ENCODE measurements at places on chromosomes 6 and 20. TPM values are rescaled to one million over a fixed set of nuclear protein-coding genes. Genes with fewer than 3 reads are reported as not detected.

- no peaks in the 10 kb centered on the region for H3K27me3 ChIP-seq
- no peak overlapping the region for H3K27ac ChIP-seq
- no peak for DNase-seq
- H3K4me1 ChIP-seq, result peaks cover 19% of the 10 kb centered on the region
- H3K36me3 ChIP-seq, result no peaks in the 10 kb centered on the region
- no peak overlapping the region for H3K4me3 ChIP-seq
Measured at GRCh38 chr6:14275493-14275851, 157.9 kb downstream of the CD83 start.

- H3K27me3 ChIP-seq, result peaks cover 43% of the 10 kb centered on the region
- H3K4me1 ChIP-seq, result peaks cover 11% of the 10 kb centered on the region
- no peaks in the 10 kb centered on the region for H3K36me3 ChIP-seq
- DNase-seq, result no peak
- H3K4me3 ChIP-seq, result no peak overlapping the region
Measured at GRCh38 chr20:38725931-38726803, 1.9 kb downstream of the SLC32A1 start.

- no peaks in the 10 kb centered on the region for H3K4me1 ChIP-seq
- no peak overlapping the region for H3K27ac ChIP-seq
- H3K36me3 ChIP-seq, result no peaks in the 10 kb centered on the region
- H3K27me3 ChIP-seq, result no peaks in the 10 kb centered on the region
- DNase-seq, result no peak
Measured at GRCh38 chr20:39878809-39879208, 810.2 kb downstream of the MAFB start.

DNA sequence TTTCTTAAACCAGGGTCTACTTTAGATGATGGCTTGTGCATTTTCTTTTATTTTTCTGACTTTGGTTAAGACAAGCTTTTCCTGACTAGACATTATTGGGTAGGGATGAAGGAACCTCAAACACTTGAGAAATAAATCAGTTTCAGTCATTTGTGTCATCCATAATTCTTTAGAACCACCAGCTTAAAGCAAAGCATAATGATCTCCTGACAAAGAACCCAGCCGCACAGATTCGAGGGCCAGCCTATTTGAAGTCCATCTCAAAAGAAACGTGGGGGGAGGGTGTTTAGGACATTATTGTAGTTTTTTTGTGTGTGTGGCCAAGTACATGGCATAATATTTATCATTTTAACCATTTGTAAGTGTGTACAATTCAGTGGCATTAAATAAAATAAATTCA lies 6.3 kb upstream of the TCP11 start:
- no peaks in the 10 kb centered on the region for H3K36me3 ChIP-seq
- no peaks in the 10 kb centered on the region for H3K27me3 ChIP-seq
- peaks cover 6% of the 10 kb centered on the region for H3K4me1 ChIP-seq
- H3K4me3 ChIP-seq, result no peak overlapping the region
- no peak for DNase-seq

DNA sequence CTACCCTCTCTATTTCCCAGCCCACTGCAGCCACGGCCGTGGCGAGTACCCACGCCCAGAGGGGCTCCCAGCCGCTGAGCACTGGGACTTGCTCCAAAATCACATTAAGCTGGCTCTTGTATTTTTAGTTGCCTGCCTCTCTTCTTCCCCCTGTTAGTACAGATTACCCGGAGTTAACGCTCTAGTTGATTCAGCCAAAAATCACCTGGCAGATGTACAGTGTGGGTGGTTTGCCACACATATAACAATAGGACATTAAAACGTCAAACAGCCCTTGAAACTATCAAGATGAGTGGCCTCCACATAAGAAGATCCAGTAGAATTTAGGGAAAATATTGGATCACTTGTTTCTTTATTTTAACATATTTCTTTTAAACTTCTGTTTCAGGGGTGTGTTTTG lies 268.8 kb upstream of the PRDM1 start:
- no peaks in the 10 kb centered on the region for H3K36me3 ChIP-seq
- no peak overlapping the region for H3K27ac ChIP-seq
- H3K27me3 ChIP-seq, result no peaks in the 10 kb centered on the region
- no peak for DNase-seq
- H3K4me1 ChIP-seq, result no peaks in the 10 kb centered on the region
- H3K4me3 ChIP-seq, result no peak overlapping the region

- H3K27me3 ChIP-seq, result no peaks in the 10 kb centered on the region
- DNase-seq, result no peak
- no peaks in the 10 kb centered on the region for H3K36me3 ChIP-seq
- no peaks in the 10 kb centered on the region for H3K4me1 ChIP-seq
Measured at GRCh38 chr20:13142143-13142542, 78.9 kb upstream of the ISM1 start.

DNA sequence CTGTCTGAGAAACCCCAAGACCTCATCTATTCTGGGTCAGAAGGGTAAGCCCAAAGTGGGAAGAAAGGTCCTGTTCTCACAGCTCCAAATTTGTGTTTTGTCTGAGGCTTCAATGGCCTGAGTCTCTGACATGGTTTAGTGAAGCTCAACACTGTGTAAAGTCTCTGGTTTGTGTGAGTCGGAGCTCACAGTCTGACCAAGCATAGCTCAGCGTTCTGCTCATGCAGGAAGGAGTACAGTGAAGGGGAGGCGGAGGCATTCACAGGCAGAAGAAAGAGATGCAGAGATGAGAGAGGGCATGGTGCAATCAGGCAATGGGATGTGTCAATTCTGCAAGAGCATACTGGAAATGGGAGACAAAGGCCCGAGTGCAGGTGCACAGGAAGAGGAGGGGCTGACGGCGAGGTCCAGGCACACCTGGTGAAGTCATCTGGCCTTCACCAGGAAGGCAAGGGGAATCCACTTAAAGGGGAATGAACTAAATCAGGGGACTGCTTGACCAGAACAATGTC lies 463.0 kb upstream of the AGPAT4 start:
- no peaks in the 10 kb centered on the region for H3K4me1 ChIP-seq
- H3K27me3 ChIP-seq, result no peaks in the 10 kb centered on the region

- no peak for DNase-seq
- peaks cover 11% of the 10 kb centered on the region for H3K27me3 ChIP-seq
- no peaks in the 10 kb centered on the region for H3K4me1 ChIP-seq
- H3K36me3 ChIP-seq, result no peaks in the 10 kb centered on the region
Measured at GRCh38 chr6:105179244-105180065, at the start of gene POPDC3. TSS of gene POPDC3 (minus strand) at chr6:105180014. CDS start at chr6:105161909, 18,105 bp downstream.

DNA sequence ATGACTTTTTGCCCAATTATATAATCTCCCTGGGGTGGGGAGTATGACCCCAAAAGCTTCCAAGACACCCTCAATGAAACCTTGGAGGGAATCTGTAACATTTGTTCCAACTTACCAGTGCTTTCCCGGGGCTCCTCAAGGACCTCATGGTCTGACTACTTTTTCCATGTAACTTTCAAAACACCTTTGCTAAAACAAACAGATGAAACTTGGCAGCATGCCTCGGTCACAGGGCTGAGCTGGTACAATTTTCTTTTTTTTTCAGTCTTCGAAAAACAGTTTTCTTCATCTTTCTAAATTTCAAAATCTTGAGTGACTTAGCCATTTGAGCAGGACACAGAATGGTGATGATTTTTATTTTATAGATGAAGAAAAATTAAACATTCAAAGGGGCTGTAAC lies 241.2 kb downstream of the BMP7 start:
- no peaks in the 10 kb centered on the region for H3K27me3 ChIP-seq
- no peaks in the 10 kb centered on the region for H3K4me1 ChIP-seq
- H3K27ac ChIP-seq, result no peak overlapping the region
- no peak overlapping the region for H3K4me3 ChIP-seq

Gene IPCEF1
- total RNA-seq, result 4.9 TPM

Gene NANP
- 5.1 TPM for total RNA-seq

Gene MAFB
- total RNA-seq, result not detected

Gene RSPO3
- not detected for total RNA-seq

Gene KCNG1
- total RNA-seq, result not detected

Gene SLC35D3
- total RNA-seq, result not detected
